ENCODE measurements at places on chromosomes 6 and 20. TPM values are rescaled to one million over a fixed set of nuclear protein-coding genes. Genes with fewer than 3 reads are reported as not detected.

OPN5 gene
- not detected for polyA plus RNA-seq

TOX2 gene
- 5.0 TPM for polyA plus RNA-seq

IP6K3 gene
- polyA plus RNA-seq: not detected

SLC22A16 gene
- not detected for polyA plus RNA-seq

GRM1 gene
- polyA plus RNA-seq: not detected

BMP2 gene
- 1.2 TPM for polyA plus RNA-seq

CFB gene
- not detected for polyA plus RNA-seq

TCP11 gene
- polyA plus RNA-seq: not detected

STMN3 gene
- polyA plus RNA-seq: 1.6 TPM

CST5 gene
- polyA plus RNA-seq: not detected

PRR18 gene
- polyA plus RNA-seq: not detected

PRDM13 gene
- not detected for polyA plus RNA-seq

FERMT1 gene
- polyA plus RNA-seq: not detected

- no peak for DNase-seq
- H3K27ac ChIP-seq: no peak overlapping the region
- peaks cover 2% of the 10 kb centered on the region for H3K27me3 ChIP-seq
Measured at GRCh38 chr6:161082215-161082614, 90.6 kb downstream of the MAP3K4 start.

GRCh38 chr6:31578184-31579118 lies 3.1 kb downstream of the TNF start:
- H3K36me3 ChIP-seq: peaks cover 10% of the 10 kb centered on the region
- peaks cover 10% of the 10 kb centered on the region for H3K27me3 ChIP-seq
- H3K27ac ChIP-seq: peak overlapping the region; percentile 82
- H3K4me1 ChIP-seq: peaks cover 93% of the 10 kb centered on the region
- no peak for DNase-seq

GRCh38 chr6:38509713-38510112 lies 130.0 kb downstream of the BTBD9 start:
- no peak overlapping the region for H3K27ac ChIP-seq
- no peaks in the 10 kb centered on the region for H3K4me1 ChIP-seq
- H3K36me3 ChIP-seq: no peaks in the 10 kb centered on the region
- no peaks in the 10 kb centered on the region for H3K27me3 ChIP-seq
- no peak for DNase-seq

DNA sequence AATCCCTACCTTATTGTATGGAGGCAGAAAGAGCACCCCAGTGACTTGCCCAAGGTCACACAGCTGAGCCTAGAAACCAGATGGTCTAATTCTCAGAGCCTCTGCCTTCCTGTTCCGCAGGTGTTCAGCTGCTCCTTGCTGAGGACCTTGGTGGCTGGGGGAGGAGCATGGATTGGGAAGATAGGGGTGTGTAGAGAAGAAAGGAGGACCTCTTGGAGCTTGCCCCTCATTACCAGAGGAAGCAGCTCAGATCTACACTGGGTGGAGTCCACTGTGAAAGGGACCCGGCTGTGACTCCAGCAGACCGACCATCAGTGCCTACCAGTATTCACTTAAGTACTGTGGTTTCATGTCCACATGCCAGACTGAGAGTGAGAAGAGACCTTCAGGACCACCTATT lies 15.2 kb downstream of the FOXP4 start:
- peak overlapping the region; percentile 87 for H3K4me3 ChIP-seq
- H3K36me3 ChIP-seq: peaks cover 12% of the 10 kb centered on the region
- peaks cover 3% of the 10 kb centered on the region for H3K27me3 ChIP-seq

- no peak for DNase-seq
- H3K36me3 ChIP-seq: peaks cover 14% of the 10 kb centered on the region
- no peaks in the 10 kb centered on the region for H3K27me3 ChIP-seq
Measured at GRCh38 chr20:62202083-62202395, 18.0 kb downstream of the HRH3 start.

- no peaks in the 10 kb centered on the region for H3K36me3 ChIP-seq
- no peak overlapping the region for H3K27ac ChIP-seq
- no peak for DNase-seq
- no peak overlapping the region for H3K4me3 ChIP-seq
- H3K4me1 ChIP-seq: peaks cover 36% of the 10 kb centered on the region
Measured at GRCh38 chr6:429515-430121, 38.1 kb downstream of the IRF4 start.

- H3K36me3 ChIP-seq: no peaks in the 10 kb centered on the region
- no peak overlapping the region for H3K4me3 ChIP-seq
- peaks cover 2% of the 10 kb centered on the region for H3K27me3 ChIP-seq
- no peak overlapping the region for H3K27ac ChIP-seq
Measured at GRCh38 chr6:5095236-5095635, 10.1 kb downstream of the PPP1R3G start.

GRCh38 chr6:84696166-84696565 lies 68.2 kb downstream of the TBX18 start:
- H3K27ac ChIP-seq: no peak overlapping the region
- no peak overlapping the region for H3K4me3 ChIP-seq
- DNase-seq: no peak
- peaks cover 3% of the 10 kb centered on the region for H3K27me3 ChIP-seq
- no peaks in the 10 kb centered on the region for H3K4me1 ChIP-seq

DNA sequence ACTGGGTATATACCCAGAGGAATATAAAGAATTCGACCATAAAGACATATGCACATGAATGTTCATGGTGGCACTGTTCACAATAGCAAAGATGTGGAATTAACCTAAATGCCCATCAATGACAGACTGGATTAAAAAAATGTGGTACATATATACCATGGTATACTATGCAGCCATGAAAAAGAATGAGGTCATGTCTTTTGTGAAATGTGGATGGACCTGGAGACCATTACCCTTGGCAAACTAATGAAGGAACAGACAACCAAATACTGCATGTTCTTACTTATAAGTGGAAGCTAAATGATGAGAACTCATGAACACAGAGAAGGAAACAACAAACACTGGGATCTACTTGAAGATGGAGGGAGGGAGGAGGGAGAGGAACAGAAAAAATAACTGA lies 186.7 kb upstream of the SSTR4 start:
- no peaks in the 10 kb centered on the region for H3K27me3 ChIP-seq
- H3K36me3 ChIP-seq: peaks cover 3% of the 10 kb centered on the region
- peaks cover 14% of the 10 kb centered on the region for H3K4me1 ChIP-seq
- no peak overlapping the region for H3K4me3 ChIP-seq

DNA sequence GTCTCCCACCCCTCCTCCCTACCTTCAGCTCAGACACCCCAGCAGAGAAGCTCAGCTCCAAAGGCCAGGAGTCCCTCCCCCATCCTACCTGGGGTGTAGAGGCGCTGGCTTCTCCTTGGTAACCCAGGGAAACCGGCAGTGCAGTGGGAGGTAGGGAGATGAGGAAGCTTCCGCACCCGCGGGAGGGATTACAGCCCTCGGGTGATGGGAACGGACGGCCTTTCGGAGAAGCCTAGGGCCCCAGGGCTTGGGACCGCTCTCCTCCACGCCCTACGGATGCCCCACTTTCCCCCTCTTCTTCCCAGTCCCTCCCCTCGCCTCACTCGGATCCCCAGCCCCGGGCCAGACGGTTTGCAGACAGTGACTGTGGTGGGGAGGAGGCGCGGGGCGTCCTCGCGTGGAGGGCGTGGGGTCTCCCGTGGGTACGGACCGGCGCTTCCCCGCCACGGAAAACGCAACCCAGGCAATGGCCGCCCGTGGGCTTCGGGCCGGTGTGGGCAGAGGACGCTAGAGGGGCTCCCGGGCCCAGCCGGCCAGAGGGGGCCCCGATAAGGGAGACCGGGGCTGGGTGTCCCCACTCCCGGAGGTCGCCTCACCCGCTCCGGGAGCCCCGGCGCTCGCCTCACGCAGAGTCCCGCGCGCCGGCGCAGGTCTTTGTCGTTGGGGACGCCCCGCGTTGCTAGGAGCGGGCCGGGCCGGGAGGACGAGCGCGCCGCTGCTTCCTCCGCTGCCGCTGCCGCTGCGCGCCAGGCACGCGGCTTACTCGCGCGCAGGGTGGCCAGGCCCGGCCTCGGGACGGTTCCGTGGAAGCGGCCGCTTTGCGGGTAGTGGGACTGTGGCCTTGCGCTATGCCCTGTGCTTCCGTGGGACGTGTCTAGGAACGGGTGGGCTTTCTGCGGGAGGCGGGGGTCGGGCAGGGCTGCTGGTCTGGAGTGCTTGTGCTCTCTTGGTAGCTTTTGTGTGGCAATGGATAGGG lies 15.8 kb downstream of the AARS2 start:
- DNase-seq: peak; percentile 10
- no peak overlapping the region for H3K27ac ChIP-seq
- no peaks in the 10 kb centered on the region for H3K4me1 ChIP-seq
- H3K4me3 ChIP-seq: peak overlapping the region; percentile 67
- H3K36me3 ChIP-seq: peaks cover 15% of the 10 kb centered on the region
- H3K27me3 ChIP-seq: peaks cover 13% of the 10 kb centered on the region

DNA sequence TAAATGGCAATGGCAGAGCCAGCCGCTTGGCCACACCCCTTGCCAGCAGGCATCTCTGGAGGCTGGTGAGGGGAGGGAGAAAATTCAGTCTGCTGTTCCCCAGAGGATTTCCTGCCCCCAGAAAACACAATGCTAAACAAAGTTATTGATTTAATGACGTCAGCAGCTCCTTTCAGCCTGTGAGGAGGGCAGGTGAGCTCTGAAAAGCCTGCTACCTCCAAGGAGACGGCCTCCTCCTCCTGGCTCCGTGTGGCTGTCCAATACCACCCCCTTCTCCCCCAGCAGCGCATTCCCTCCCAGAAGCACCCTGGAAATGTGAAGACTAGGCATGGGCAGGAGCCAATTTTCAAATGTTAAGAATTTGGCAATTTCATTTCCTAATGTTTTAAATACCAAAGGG lies 393.1 kb downstream of the ZFAND3 start:
- no peaks in the 10 kb centered on the region for H3K27me3 ChIP-seq
- H3K4me3 ChIP-seq: no peak overlapping the region
- no peaks in the 10 kb centered on the region for H3K36me3 ChIP-seq
- peaks cover 19% of the 10 kb centered on the region for H3K4me1 ChIP-seq
- no peak overlapping the region for H3K27ac ChIP-seq

DNA sequence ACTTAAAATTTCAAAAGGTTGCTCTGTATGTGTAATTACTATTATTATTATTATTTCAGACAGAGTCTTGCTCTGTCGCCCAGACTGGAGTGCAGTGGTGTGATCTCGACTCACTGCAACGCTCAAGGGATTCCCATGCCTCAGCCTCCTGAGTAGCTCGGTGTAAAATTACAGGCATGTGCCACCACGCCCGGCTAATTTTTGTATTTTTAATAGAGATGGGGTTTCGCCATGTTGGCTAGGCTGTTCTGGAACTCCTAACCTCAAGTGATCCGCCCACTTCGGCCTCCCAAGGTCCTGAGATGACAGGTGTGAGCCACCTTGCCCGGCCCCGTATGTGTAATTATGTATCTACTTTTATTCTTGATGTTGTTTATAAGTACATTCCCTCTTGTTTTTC lies 65.3 kb upstream of the ZNF217 start:
- H3K27me3 ChIP-seq: peaks cover 7% of the 10 kb centered on the region
- H3K27ac ChIP-seq: no peak overlapping the region
- H3K36me3 ChIP-seq: no peaks in the 10 kb centered on the region
- peaks cover 21% of the 10 kb centered on the region for H3K4me1 ChIP-seq
- peak overlapping the region; percentile 61 for H3K4me3 ChIP-seq
- DNase-seq: no peak

- H3K27ac ChIP-seq: no peak overlapping the region
- H3K4me3 ChIP-seq: no peak overlapping the region
- no peaks in the 10 kb centered on the region for H3K4me1 ChIP-seq
Measured at GRCh38 chr20:10924644-10925201, 250.9 kb upstream of the JAG1 start.

GRCh38 chr20:63179687-63180568 lies 36.0 kb downstream of the YTHDF1 start:
- no peaks in the 10 kb centered on the region for H3K4me1 ChIP-seq
- DNase-seq: no peak
- H3K4me3 ChIP-seq: no peak overlapping the region
- no peaks in the 10 kb centered on the region for H3K36me3 ChIP-seq
- no peak overlapping the region for H3K27ac ChIP-seq

DNA sequence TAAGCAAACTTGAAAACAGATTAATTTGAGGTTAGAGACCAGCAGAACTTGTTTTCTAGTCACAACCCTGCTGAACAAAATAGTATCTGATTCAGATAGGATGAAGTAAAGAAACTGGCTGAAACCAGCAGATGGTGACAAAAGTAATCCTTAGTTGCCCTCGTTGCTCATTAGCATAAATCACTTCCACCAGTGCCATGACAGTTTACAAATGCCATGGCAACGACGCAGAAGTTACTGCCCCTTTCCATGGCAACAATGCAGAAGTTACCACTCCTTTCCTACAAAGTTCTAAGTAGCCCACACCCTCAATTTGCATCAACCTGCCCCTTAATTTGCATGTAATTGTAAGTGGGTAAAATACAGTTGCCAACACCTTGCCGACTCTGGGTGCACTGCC lies 23.7 kb downstream of the SNRPB start:
- H3K27me3 ChIP-seq: peaks cover 4% of the 10 kb centered on the region
- H3K36me3 ChIP-seq: peaks cover 10% of the 10 kb centered on the region
- peaks cover 9% of the 10 kb centered on the region for H3K4me1 ChIP-seq

DNA sequence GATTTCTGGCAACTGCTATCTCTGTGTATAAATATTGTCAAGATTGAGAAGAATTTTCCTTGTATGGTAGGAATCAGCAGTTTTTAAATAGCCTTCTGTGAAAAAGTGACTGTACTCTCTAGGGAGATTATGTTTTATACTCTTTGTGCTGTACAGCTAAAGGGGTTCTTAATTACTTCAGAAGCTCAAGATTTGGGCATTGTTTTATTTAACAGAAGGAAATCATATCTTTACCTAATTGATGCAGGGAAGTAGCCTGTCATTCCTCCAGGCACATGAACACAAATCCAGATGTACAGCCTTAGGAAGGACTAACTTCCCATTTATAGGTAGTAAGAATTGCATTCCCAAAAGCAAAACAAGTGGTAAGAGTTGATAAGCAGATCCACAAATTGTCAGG lies 1.3 kb downstream of the CALHM5 start:
- no peak for DNase-seq
- no peak overlapping the region for H3K27ac ChIP-seq
- H3K27me3 ChIP-seq: peaks cover 6% of the 10 kb centered on the region
- H3K36me3 ChIP-seq: no peaks in the 10 kb centered on the region

- no peaks in the 10 kb centered on the region for H3K4me1 ChIP-seq
- H3K36me3 ChIP-seq: no peaks in the 10 kb centered on the region
- H3K27ac ChIP-seq: no peak overlapping the region
Measured at GRCh38 chr6:169172456-169172855, 81.2 kb downstream of the THBS2 start.

DNA sequence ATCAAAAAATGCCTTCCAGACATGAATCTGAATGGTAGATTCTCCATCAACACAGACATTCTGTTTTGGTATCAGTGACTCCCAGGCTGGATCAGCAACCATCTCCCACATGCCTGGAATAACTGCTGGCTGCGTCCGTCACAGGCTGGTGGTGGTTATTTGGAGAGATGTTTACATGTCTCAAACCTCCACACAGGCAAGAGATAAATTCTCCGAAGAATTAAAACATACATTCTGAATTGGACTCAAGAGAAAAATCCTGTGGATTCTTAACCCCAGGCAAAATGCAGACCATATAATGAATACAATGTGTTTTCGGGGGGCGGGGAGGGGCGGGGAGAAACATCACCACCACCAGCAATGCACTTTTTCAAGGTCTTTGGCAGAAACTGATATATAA lies 108.2 kb downstream of the THBS2 start:
- no peaks in the 10 kb centered on the region for H3K36me3 ChIP-seq
- DNase-seq: no peak
- no peaks in the 10 kb centered on the region for H3K4me1 ChIP-seq
- peaks cover 1% of the 10 kb centered on the region for H3K27me3 ChIP-seq
- H3K27ac ChIP-seq: no peak overlapping the region

- no peak overlapping the region for H3K4me3 ChIP-seq
- H3K27me3 ChIP-seq: no peaks in the 10 kb centered on the region
- DNase-seq: peak; percentile 56
- no peaks in the 10 kb centered on the region for H3K36me3 ChIP-seq
Measured at GRCh38 chr20:32789896-32790750, 27.9 kb downstream of the DNMT3B start.

Measured in immature natural killer cell (primary cell).